Stimulated activated CD8-positive, alpha-beta memory T cell treated with anti-CD3 and anti-CD28 coated beads, Interleukin-12 subunit alpha, Interleukin-12 subunit beta, amount 100 ng/mL, for 4 hours (primary cell): ENCODE measurements at places on chromosomes 7 and 10.

GRCh38 chr7:111823826-111824225, 261.5 kb upstream of the IMMP2L start:
- no peak for DNase-seq

GRCh38 chr7:123528265-123528664, 6.1 kb downstream of the IQUB start:
- DNase-seq: no peak

- no peak for DNase-seq
These were observed 42.9 kb downstream of the CD36 start for GRCh38 chr7:80681272-80681885.

DNA sequence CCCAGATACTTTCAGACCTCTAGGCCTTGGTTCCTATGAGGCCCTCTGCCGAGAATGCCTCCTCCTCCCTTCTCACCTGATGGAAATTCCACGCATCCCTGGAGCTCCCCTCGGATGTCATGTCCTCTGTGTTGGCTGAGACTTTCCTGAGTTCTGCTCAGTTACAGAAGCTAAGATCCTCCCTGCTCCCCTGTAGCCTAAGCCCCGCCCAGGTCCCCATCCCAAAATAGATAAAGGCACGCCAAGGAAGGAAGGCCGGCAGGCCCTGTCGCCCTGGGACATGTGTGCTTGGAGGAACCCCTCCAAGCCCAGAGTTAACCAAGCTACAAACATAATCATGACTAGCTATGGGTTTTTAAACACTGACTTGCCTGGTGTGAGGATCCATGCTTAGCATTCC, 123.5 kb downstream of the SORBS1 start:
- DNase-seq: no peak

DNA sequence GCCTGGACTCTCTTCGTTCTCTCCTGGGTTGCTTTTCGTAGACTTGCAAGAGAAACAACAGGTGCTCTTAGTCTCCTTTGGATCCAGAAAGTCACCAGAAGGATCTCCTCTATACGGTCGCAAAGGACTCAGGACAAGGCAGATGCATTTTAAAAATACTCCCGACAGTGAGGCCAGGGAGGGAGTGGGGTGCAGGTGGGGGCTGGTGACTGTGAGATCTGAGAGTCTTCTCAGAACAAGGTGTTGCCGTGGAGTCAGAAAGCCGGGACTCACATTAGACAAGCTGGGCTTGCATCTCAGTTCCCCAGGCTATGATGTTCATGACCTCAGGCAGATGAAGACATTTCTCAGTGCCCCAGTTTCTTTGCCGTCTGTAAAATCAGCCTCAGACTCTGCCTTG, 507.2 kb downstream of the TCERG1L start:
- DNase-seq: no peak

DNA sequence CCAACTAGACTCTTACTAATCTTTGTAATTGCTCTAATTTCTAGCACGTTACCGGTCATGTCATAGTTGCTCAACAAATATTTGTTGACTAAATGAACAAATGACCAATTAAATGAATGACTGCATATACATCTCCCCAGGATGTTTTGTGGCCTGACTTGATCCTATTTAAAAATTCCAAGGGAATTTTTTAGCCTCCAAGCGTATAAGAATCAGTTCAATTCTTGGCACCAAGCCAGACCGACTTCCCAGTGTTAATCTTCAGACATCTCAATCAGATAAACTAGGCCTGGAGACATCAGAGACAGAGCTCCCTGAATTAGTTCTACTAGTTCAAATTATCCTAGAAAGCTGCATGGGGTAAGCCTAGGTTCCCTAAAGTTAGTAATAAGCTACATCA, 96.0 kb downstream of the GSAP start:
- DNase-seq: no peak

- DNase-seq: peak; percentile 27
These were observed 89.3 kb downstream of the SLIT1 start for GRCh38 chr10:97096261-97097083.

DNA sequence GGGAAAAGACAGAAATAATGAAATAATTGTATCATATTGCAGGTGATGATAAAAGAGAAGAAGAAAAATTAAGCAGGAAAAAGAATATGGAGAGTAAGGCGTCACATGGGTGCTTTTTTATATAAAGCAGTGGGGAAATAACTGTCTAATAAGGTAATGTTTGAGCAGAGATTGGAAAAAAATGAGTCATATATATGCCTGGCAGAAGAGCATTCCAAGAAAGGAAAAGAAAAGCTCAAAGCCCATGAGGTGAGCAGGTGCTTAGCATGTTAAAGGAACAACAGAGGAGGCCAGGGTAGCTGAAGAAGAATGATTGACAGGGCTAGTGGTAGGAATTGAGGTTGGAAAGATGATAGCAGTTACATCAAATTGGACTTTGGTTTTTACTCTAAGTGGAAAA, 739.5 kb downstream of the SORCS1 start:
- DNase-seq: no peak

GRCh38 chr7:95113590-95113989, 206.2 kb downstream of the PPP1R9A start:
- no peak for DNase-seq

GRCh38 chr10:6774406-6774805, 194.3 kb upstream of the PRKCQ start:
- DNase-seq: no peak

GRCh38 chr7:142425281-142425680, 167.4 kb upstream of the PRSS58 start:
- DNase-seq: no peak

GRCh38 chr7:41316410-41316809, 386.5 kb downstream of the INHBA start:
- DNase-seq: no peak

DNA sequence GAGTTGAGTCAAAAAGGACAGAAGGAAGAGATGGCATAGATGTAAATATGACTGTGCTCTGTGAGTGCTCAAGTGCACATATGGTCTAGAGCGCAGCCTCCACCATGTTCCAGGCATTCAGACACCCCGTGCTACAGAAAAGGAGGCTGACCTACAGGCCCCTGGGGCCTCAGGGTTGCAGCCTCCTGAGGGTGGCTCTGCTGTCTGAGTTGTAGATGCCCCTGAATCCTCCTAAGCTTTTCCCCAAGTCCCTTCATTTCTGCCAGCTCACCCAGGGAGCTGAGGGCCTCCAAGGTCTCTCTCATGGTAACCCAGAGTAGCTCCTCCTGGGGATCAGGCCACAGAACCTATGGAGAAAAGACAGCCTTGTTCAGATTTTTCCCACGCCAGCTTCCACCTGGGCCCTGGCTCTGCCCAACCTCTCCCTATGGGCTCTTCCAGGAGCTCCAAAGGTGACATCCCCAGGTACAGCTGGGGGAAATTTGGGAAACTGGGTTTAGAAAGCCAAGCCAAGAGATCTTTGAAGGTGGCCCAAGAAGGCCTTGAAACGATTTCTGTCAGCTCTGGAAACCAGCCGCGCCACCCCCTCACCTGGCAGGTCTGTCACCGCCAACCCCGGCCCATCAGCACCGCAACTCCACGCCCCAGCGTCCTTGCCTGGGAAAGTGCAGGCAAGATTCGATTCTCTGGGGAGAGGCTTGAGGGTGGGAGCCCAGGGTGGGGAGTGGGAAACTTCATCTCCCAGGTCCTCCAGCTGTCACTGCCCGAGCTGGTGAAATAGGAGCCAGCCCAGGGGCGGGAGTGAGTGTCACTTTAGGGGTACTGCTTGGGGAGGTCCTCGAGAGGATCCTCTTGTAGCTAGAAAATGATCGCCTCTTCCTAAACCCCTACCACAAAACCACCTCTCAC, 2.4 kb downstream of the ZNF467 start:
- DNase-seq: no peak

GRCh38 chr7:139583826-139584553, 60.5 kb downstream of the CLEC2L start:
- no peak for DNase-seq

- no peak for DNase-seq
These were observed 485.3 kb upstream of the GALNT17 start for GRCh38 chr7:70646536-70647248.

GRCh38 chr10:79024296-79024695, 44.5 kb upstream of the ZMIZ1 start:
- no peak for DNase-seq

DNA sequence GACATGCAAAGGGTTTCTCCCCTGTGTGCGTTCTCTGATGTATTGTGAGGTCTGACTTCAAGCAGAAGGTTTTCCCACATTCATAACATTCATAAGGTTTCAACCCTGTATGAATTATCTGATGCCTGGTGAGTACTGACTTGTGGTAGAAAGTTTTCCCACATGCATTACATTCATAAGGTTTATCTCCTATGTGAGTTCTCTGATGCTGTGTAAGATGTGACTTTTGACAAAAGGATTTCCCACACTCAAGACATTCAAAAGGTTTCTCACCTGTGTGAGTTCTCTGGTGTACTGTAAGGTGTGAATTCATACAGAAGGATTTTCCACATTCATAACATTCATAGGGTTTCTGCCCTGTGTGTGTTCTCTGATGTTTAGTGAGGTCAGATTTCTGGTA, 45.1 kb downstream of the ZNF33B start:
- no peak for DNase-seq

- no peak for DNase-seq
These were observed 233.6 kb upstream of the BMPER start for GRCh38 chr7:33671531-33672262.

DNA sequence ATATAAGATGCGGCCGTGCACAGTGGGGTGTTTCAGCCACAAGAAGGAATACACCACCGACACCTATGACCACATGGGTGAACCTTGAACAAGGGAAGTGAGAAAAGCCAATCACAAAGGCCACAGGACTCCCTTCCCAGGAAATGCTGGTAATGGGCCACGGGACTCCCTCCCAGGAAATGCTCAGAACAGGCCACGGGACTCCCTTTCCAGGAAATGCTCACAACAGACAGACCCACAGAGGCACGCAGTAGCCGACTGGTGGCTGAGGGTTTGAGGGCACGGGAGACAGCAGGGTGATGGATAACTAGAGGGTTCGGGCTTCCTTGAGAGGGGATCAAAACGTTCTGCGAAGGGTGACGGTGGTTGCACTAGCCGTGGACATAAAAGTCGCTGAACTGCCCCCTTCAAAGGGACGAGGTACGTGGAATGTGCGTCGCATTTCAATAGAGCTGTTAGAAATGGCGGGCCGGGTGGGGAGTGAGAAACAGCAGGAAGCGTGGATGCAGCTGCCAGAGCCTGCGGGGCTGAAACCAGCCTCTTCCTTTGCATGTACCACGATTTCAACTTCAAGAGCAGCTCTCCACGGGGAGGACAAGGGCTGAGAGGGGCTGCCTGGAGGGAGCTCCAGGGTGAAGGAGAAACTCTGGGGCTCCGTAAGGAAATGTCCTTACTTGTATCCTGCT, 274.0 kb downstream of the ELFN1 start:
- no peak for DNase-seq

- no peak for DNase-seq
These were observed 8.1 kb downstream of the ADAP1 start for GRCh38 chr7:946256-946996.
